ENCODE measurements at places on chromosomes 11 and 22. TPM values are rescaled to one million over a fixed set of nuclear protein-coding genes. Genes with fewer than 3 reads are reported as not detected.

SBF2 gene
- 45.7 TPM for total RNA-seq

TMEM184B gene
- total RNA-seq, result 15.4 TPM

SCN3B gene
- under 0.01 TPM for total RNA-seq

PRR5L gene
- total RNA-seq, result 0.69 TPM

ATL3 gene
- total RNA-seq, result 133 TPM

KRTAP5-11 gene
- not detected for total RNA-seq

CNTN5 gene
- not detected for total RNA-seq

UBQLNL gene
- 0.17 TPM for total RNA-seq

NEFH gene
- total RNA-seq, result 0.32 TPM

LUZP2 gene
- total RNA-seq, result 0.32 TPM

GLYATL2 gene
- 0.77 TPM for total RNA-seq

YPEL1 gene
- 1.3 TPM for total RNA-seq

CTSW gene
- not detected for total RNA-seq

NLRP6 gene
- under 0.01 TPM for total RNA-seq

GAL3ST3 gene
- not detected for total RNA-seq

TRIM29 gene
- 0.94 TPM for total RNA-seq

TEX12 gene
- 0.16 TPM for total RNA-seq

DEUP1 gene
- total RNA-seq, result not detected

TBX10 gene
- not detected for total RNA-seq

GVQW3 gene
- 1.0 TPM for total RNA-seq

JHY gene
- 0.60 TPM for total RNA-seq

LRRC75B gene
- total RNA-seq, result 4.9 TPM

TYMP gene
- 18.3 TPM for total RNA-seq

OR52E8 gene
- not detected for total RNA-seq

LRRC10B gene
- total RNA-seq, result not detected

ACRV1 gene
- not detected for total RNA-seq

FAM111B gene
- total RNA-seq, result 0.09 TPM

PATE4 gene
- total RNA-seq, result not detected

NPAS4 gene
- total RNA-seq, result not detected

SLC1A2 gene
- 2.7 TPM for total RNA-seq

APOL5 gene
- total RNA-seq, result not detected

TPCN2 gene
- total RNA-seq, result 11.7 TPM

INCENP gene
- 6.6 TPM for total RNA-seq

CHRM1 gene
- 0.09 TPM for total RNA-seq

OR5AP2 gene
- not detected for total RNA-seq

HBB gene
- total RNA-seq, result not detected

SCGB1C1 gene
- not detected for total RNA-seq

SRSF8 gene
- 6.9 TPM for total RNA-seq

CALCB gene
- not detected for total RNA-seq

USH1C gene
- total RNA-seq, result not detected

OR5F1 gene
- not detected for total RNA-seq

CD6 gene
- not detected for total RNA-seq

PAAF1 gene
- 12.3 TPM for total RNA-seq

CRYBB3 gene
- total RNA-seq, result not detected

NLRP14 gene
- 0.09 TPM for total RNA-seq

RASSF7 gene
- 2.0 TPM for total RNA-seq

OR4C5 gene
- total RNA-seq, result not detected

PANX3 gene
- not detected for total RNA-seq

OR51F1 gene
- not detected for total RNA-seq

CREB3L1 gene
- total RNA-seq, result 19.2 TPM

DERL3 gene
- 0.43 TPM for total RNA-seq

ACCS gene
- total RNA-seq, result 23.3 TPM
